ENCODE measurements at places on chromosomes 4 and X.

DNA sequence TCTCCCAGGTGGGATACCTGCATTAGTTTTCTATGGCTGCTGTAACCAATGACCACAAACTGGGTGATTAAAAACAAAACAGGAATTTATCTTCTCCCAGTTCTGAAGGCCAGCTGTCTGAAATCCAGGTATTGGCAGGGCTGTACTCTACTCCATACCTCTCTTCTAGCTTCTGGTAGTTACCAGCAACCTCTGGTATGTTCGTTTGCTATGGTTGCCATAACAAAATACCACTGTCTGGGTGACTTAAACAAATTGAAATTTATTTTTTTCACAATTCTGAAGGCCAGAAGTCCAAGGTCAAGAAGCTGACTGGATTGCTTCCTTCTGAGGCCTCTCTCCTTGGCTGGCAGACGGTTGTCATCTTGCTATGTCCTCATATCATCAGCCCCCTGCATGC lies 642.1 kb upstream of the TENM3 start:
- DNase-seq = no peak

DNA sequence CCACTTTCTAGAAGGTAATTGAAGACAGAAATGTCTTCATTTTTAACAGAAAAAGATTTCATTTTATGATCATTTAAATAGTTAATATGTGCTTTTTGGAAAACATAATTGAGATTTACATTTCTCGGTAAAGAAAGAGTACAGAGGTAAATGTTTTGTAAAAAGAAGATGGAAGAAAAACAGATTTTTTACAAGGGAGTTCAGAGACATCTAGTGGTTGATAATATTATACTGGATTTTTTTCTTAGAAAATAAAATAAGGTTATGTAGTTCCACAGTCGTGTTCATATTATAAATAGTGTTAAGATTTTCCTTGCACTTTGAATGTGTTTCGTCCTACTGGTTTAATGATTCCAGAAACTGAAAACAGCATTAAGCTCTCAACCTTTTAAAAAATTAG lies 60.6 kb downstream of the SMARCA1 start:
- DNase-seq = no peak

- DNase-seq = no peak
These were observed 9.6 kb downstream of the CC2D2A start for GRCh38 chr4:15479089-15479912.

- DNase-seq = no peak
These were observed 1851.6 kb upstream of the TENM3 start for GRCh38 chr4:180391613-180392012.

DNA sequence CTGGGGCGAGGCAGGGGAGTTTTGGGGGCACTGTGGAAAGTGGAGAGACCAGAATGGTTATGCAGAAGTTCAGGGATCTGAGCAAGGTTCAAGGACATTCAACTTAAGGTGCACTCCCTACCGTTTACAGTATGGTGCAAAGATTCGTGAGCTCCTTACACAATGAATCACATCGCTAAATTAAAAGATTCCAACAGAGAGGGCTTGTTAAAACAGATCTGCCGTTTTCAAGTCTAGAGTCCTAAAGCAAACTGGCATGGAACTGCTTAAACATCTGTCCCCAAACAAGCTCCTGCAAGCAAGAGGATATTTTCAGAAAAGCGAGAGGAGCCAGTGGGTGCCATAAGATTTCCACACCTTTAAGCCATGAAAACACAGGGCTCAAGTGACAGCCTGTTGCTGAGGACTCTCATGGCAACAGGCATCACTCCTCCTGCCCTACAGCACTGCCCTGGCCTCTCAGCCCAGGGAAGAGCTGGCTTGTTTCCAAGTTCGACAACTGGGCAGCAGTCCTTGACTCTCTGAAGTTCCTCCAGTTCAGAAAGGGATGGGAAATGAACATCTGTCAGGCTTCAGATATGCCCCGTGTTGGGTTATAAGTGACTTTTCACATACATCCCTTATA lies 10.0 kb downstream of the FAM184B start:
- DNase-seq = no peak

- no peak for DNase-seq
These were observed 1000.7 kb downstream of the STIM2 start for GRCh38 chr4:27861381-27861787.

GRCh38 chrX:37800717-37801116 lies 20.9 kb downstream of the CYBB start:
- DNase-seq = no peak

DNA sequence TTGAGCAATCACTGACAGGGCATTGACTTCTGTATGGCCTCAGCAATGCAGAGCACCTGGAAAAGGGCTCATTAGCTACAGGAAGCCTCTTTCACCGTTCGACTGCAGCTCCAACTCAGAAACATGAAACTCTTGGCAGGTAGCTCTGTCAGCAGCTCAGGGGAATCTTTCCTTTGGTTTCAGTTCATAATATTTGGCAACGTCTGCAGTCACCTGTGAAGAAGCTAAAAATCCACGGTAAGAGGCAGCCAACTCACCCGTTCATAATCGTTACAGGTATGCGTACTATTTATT lies 354.9 kb downstream of the CAMK2D start:
- no peak for DNase-seq

- no peak for DNase-seq
These were observed 185.8 kb downstream of the PARM1 start for GRCh38 chr4:75118739-75119138.

- DNase-seq = no peak
These were observed 20.0 kb downstream of the CLDN22 start for GRCh38 chr4:183300070-183300469.

DNA sequence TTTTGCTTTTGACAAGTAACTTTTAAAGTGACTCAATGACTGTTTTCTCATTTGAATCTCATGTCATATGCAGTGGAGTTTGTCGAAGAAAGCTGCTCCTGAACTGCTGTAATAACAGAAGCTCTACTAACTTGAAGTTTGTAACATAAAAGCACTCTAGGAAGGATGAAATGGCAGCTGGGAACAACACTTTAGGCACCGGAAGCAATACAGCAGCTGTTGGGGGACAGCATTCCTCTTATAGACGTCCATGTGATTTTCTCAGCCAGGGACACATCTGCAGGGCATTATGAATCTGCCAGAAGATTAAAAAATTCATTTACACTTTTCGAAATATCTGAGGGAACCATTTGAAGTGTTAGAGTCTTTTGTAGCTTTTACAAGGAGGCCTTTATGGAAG lies 1035.8 kb downstream of the ADGRL3 start:
- no peak for DNase-seq

DNA sequence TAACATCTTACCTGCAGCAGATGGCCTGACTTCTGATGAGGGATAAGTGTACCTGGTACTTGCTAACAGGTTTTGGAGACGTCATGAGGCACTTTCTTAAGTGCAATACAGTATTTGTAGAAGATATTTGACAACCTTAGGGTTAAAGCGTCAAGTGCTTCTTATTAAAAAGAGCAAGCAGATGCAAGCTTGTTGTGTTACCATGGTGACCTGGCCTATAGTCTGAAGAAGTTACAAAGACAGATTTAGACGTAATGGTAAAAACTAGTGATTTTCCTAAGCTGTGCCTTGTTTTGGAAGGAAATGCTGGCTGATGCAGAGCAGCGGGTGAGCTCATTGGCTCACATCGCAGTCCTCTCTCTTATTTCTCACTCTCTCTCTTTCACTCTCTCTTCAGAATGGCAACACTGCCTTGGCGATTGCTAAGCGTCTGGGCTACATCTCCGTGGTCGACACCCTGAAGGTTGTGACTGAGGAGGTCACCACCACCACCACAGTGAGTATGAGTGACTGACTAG lies 243.6 kb downstream of the ANK2 start:
- no peak for DNase-seq

- DNase-seq = no peak
These were observed 254.6 kb upstream of the LDB2 start for GRCh38 chr4:17152941-17153540.

DNA sequence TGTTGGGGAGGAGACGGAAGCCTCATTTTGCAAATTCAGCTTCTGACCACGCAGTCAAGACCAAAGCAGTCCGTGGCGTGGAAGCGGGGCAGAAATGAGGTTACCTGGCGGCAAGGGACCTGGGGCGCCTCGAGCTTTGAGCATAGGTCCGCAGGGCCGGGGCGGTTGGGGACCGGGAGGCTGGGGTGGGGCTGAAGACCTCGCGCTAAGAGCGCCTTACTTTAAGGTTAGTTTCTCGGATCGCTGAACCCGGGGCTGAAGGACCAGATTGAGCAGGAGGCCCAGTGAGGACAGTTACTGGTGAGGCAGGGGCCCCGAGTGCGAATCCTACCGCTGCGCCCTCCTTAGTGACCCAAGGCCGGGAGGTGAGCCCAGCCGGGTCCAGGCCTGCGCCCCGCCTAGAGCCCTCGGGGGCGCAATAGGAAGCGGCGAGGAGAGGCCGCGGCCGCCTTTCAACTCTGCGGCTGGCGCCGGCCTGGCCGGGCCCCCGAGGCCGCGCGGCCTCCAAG lies 7.5 kb downstream of the MSX1 start:
- no peak for DNase-seq

GRCh38 chr4:80420638-80421037 lies 85.1 kb downstream of the CFAP299 start:
- no peak for DNase-seq

GRCh38 chr4:184851200-184851541 lies 25.4 kb upstream of the ACSL1 start:
- DNase-seq = no peak

- no peak for DNase-seq
These were observed 28.6 kb downstream of the PDGFC start for GRCh38 chr4:156942991-156943390.

DNA sequence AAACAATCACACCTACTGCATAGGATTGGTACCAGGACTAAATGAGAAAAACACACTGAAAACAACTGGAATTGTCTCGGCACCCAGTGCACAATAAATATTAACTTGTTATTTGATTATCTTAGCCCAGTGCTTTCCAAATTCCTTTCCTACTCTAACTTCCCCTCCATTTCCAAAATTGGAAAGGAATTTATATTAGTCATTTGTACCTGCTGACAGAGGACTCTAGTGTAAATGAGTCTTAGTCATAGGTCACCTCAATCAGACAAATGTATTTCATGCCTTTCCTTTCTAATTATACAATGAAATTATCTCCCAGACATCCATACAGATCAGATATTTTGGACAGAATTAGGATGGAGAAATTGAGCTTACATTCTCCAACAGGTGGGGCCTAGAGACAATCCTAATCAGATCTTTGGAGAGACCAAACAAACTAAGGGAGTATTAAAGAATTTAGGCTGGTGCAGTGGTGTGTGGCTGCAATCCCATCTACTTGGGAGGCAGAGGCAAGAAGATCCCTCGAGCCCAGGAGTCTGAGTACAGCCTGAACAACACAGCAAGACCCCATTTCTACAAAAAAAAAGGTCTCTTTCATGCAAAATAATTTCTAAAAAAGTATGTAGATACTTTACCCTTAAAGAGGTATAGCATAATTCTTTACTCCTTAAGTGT lies 10.1 kb downstream of the SH3D19 start:
- no peak for DNase-seq

Measured in activated T-cell treated with anti-CD3 and anti-CD28 coated beads for 1 hour (primary cell).